ENCODE measurements at places on chromosomes 13 and 19.

- DNase-seq = peak; percentile 63
Measured at GRCh38 chr19:46009530-46010510, 13.0 kb downstream of the PGLYRP1 start.

DNA sequence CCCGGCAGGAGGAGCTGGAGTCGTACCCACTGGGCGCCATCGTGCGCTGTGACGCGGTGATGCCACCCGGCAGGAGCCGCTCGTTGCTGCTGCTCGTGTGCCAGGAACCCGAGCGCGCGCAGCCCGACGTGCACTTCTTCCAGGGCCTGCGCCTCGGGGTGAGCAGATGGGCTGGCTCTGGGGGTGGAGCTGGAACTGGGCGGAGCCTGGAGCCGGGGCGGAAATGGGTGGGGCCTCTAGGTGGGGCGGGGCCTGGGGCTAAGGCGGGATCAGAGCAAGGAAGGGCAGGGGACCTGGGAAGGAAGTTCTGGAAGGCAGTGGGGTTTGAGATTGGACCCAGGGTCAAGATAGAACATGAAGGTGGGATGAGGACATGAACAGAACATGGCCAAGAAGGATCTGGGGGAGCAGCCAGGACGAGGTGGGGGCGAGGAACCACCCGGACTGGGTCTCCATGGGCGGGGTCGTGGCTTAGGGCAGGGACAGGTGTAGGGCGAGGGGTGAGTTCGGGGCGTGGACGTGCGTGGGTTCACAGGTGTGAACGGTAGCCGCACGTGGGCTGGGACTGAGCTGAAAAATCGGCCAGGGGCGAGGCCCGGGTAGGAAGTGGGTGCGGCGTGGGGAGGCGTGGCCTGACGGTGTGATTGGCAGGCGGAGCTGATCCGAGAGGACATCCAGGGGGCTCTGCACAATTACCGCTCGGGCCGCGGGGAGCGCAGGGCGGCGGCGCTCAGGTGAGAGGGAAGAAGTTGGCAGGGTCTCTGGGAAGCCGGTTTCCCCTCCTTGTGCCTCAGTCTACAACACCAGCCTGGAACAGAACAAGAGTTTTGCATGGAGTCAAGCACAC is 4.7 kb downstream of the EPS8L1 start:
- DNase-seq = peak; percentile 68

- no peak for DNase-seq
Measured at GRCh38 chr13:83621765-83622421, 260.4 kb downstream of the SLITRK1 start.

DNA sequence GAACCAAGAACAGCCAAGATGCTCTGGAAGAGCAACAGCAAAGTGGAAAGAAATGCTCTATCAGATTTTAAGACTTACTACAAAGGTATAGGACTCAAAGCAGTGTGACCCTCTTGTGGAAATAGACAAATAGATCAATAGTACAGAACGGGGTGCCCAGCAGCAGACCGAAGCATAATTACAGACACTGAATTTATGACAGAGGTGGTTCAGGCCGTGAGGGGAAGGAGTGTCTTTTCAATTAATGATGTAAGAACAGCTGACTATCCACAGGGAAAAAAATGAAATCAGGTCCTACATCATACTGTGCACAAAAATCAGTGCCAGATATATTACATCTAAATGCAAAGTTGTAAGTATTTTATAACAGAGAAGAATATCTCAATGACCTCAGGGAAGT is 95.6 kb downstream of the KATNAL1 start:
- DNase-seq = no peak

DNA sequence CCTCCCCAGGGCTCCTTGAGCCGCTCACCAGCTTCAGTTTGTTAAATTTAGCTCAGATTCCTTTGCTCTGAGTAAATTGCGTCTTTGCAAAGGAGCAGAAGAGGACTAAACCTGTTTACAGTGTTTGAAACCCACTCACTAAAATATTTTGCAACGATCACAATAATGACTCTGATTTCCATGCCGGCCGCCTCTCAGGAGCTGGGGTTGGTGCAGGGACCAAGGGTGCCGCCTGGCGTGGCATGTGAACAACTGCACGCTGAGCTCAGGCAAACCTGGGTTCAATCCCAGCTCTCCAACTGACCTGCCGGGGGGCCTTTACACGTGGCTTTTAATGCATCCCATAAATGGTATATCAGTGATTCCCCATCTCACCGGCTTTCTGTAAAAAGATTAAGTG is 68.7 kb upstream of the CACNA1A start:
- DNase-seq = no peak

- no peak for DNase-seq
Measured at GRCh38 chr19:33535226-33535625, 13.6 kb upstream of the PEPD start.

GRCh38 chr13:101493541-101493940 is 41.1 kb downstream of the ITGBL1 start:
- DNase-seq = no peak

- DNase-seq = no peak
Measured at GRCh38 chr19:17565611-17566010, 10.2 kb downstream of the COLGALT1 start.

- DNase-seq = peak; percentile 92
Measured at GRCh38 chr19:40609561-40610395, 8.6 kb downstream of the LTBP4 start.

DNA sequence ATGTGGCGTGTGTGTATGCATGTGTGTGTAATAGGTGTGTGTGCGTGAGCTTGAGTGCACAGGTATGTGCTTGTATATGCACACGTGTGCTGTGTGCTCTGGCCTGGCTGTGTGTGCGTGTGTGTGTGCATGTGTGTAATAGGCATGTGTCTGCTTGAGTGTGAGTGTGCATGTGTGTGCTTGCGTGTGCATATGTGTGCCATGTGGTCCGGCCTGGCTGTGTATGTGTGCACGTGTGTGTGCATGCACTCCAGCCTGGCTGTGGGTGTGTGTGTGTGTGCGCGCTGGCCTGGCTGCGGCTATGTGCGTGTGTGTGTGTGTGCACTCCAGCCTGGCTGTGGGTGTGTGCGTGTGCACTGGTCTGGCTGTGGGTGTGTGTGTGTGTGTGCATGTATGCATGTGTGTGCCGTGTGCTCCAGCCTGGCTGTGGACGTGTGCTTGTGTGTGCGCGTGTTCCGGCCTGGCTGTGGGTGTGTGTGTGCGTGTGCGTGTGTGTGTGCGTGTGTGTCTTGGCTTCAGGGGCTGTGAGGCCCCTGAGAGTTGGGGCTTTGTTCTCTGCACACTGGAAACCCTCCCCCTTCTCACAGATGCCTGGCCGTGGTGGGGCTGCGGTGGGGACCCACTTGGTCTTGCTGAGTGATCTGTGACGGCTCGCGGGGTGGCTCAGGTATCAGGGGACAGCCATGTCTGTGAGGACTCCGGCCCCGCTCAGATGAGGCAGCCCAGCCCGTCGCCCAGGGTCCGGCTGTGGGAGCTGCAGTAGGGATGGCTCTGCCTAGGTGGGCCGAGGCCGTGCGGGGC is 8.2 kb downstream of the SPPL2B start:
- no peak for DNase-seq

- no peak for DNase-seq
Measured at GRCh38 chr13:89695343-89696257, 1651.9 kb upstream of the MIR17HG start.

DNA sequence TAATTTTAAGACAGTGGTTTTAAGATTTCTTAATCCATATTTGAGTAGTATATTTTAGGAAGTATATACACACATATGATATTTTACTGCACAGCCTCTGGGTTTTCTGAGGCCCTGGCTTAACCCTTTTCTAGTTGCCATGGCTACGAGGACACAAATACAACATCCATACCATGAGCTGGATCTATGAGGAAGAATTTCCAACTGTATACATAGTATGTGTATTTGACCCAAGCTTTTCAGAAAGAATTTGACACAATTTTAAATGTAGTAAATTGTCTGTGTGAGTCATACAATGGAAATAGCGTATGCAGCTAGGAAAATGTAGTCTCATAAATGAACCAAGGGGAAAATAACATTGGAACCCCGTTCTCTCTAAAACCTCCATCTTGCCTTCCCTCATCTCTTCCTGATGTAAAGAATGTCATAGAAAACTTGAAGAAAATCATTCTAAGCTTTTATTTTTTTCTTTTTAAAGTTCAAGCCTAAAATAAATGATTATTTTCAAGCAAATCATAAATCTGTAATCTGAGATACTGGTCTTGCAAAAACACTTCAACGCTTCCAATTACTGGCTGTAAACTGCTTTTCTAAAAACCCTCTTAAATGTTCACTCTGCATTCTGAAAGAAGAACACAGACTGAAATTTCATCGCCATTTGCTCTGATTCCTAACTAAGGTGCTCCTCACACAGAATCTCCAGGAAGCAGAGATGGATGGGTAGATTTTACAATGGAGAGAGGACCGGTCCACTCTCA is 172.4 kb downstream of the LACC1 start:
- DNase-seq = no peak

DNA sequence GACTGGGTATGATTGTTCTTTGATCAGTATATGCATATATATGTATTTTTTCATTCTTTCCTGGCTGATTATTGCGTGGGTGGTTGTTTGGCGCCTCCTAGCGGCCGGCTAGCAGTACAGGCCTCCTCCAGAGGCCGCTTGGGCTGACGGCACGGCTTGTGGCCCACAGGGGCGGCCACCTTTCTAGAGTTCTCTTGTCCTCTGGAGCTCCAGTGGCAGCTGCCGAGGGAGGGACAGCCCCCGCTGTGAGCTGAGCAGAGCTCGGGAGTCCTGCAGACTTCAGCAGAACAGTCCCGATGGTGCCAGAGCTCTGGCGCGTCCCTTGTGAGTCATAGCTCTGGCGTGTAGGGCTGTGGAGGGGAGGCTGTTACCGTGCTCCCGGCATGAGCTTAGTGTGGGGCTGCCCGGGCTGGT is 22.5 kb upstream of the ZNF429 start:
- DNase-seq = peak; percentile 67

DNA sequence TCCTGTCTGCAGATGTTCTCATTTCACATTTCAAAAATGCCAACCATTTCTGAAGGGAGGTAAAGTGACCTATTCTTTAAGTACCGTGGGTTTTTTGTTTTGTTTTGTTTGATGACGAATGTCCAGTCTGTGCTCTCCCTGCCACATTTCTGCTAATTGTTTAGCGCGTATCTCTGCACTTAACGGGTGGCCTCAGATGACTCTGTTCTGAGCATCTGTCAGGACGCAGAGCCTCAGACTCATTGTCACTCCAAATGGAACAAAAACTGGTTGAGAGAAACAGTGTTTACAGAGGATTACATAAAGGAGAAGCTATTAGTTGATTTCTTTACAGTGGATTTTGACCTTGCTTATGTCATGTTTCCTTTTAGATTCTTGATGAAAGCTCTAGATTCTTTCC is 23.7 kb downstream of the TPP2 start:
- no peak for DNase-seq

- DNase-seq = no peak
Measured at GRCh38 chr13:38417727-38418126, 68.1 kb downstream of the UFM1 start.

- no peak for DNase-seq
Measured at GRCh38 chr19:51339313-51339686, 2.6 kb downstream of the VSIG10L start.

DNA sequence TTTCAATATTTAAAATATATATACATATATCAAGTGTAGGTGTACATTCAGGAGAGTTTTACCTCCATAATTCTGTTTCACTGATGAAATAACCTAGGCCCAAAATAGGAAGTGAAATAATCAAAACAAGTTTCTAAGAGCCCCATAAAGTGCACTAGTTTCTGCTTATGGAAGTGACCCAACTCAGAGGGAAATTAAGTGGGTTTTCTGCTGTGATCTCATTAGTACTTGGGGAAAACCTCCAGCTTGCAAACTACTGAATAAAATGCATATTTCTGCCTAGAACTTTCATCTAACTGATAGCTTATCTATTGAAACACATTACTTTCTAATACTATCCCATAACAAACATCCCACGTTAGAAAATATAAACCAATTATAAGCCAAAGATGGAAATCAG is 45.4 kb upstream of the MIR17HG start:
- DNase-seq = no peak

DNA sequence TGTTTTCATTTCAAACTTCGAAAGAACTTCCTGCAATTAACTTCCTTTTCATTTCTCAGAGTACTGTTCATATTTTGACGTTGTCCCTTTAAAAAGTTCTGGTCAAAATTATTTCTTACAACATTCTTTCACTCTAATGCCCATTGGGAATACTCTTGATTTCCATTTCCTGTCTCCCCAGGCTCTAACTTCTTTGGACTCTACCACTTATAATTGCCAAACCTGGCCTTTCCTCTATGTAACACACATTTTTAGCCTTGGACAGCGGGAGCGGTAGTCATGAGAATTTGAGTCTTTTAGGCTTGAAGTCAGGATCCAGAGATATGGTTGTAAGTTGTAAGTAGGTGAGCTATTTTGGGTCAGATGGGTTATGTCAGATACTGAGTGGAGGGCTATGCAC is 163.5 kb upstream of the SPRY2 start:
- no peak for DNase-seq

DNA sequence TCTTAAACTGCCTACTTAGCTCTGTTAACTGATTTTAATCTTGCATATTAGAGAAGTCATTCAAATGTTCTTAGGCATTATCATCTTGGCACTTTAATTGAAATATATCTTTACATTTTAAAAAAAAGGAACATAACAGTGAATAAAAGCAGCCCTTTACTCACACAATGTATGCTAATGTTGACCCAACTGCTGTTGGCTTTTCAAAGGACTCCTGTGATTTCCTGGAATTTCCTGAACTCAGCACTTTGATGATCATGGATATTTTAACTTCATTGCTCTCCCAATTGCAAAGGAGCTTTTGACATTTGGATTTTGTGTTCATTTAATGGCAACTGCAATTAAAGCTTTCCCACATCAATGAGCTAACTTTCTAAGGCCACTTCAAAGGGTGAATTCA is 1230.3 kb downstream of the DIAPH3 start:
- no peak for DNase-seq

- DNase-seq = peak; percentile 73
Measured at GRCh38 chr19:18294467-18294864, 13.0 kb upstream of the JUND start.

DNA sequence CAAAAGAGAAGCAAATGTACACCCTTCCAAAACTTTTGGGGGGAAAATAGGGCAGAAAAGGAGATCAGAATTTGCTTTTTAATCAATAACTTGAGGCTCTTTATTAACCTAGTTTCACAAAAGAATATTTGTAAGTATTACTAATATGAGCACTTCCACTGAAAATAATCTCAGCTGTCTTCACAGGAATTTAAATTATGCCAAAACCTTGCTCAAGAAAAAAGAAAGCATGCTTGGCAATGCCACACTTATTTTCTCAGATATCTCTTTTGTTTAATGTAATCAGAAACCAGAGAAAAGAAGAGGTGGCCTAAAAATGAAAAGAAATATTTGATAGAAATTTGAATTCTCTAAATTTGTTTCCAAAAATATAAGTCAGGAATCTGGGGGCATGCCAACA is 234.9 kb upstream of the GPC6 start:
- DNase-seq = no peak

DNA sequence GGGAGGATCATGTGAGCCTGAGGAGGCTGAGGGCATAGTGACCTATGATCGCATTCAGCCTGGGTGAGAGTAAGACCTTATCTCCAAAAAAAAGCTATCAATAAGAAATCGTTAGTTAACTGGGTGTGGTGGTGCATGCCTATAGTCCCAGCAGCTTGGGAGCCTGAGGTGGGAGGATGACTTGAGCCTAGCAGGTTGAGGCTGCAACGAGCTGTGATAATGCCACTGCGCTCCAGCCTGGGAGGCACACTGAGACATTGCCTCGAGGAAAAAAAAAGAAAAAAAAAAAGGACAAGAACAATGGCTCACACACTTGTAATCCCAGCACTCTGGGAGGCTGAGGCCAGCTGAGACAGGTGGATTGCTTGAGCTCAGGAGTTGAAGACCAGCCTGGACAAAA is 16.2 kb downstream of the PSPC1 start:
- DNase-seq = no peak

All from left cardiac atrium (tissue), 4 donors.